NCI-H1105 treated with DMSO at 0.1 percent for 48 hours (cell line): ENCODE measurements at places on chromosomes 7 and 10.

DNA sequence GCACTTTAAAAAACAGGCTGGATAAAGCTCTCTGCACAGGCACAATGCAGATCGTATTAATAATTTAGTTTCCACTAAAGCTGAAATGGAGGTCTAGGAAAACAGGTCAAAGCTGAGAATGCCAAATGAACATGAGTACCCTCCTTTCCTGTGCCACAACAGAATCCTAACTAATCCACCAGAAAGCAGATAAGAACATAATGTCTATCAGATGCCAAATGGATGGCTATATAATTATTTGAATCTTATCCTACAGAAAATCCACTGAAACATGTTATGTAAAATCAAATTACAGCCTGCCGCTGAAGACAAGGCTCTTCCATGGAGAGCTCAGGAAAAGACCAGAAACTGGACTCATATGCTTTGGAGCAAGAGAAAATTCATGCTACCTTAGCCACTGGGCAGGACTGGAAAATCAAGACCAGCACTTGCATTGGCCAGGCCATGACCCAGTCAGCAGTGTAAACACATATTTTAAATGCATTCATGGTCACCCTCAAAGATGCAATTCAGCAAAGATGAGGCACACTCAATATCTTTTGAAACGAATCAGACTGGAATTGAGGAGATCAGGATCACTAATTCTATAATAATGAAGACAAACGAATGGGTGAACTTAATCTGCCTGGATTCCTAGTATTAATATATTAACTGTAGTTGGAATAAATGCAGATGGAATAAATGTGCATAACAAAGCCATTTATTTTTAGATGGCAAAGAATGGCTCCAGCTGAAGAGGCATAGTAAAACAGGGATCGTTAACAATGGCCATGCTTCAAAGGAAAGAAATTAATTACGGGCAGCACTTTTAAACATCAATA, 13.2 kb downstream of the ANK3 start:
- no peak for DNase-seq

DNA sequence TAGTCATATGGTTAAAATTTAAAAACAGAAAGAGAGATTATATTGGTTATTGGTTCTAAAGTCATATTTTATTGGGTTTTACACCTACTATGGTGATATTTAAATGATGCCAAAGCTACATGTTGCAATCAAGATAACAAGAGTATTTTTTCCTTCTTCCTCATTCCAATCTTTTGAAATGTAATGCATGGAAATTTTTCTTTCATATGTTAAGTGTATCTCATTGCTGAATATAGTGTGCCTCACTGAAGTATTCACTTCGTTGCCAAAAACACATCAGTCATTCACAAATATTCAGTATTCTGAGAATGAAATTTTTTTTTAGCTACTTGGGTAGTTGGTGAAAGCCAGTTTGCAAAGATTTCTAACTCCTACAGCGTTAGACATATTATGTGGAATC, 19.5 kb downstream of the HDAC9 start:
- no peak for DNase-seq

GRCh38 chr7:20032741-20033140, 184.4 kb downstream of the MACC1 start:
- DNase-seq = no peak

DNA sequence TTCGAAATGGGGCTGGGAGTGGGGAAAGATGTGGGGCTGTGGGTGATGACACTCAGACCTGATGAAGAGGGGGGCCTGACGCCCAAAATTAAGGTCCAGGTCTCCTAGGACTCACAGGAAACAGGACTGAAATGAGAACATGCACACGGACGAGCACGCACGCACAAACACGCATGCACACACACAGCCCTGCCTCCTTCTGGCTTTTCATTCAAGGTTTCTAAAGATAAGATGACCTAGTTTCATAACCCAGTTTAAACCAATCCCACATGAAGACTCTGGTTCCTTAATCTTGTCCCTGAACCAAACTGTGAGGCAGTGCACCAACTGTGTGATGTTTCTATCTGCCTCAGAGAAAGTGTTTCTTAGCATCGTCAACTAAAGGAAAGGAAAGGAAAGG, 162.0 kb downstream of the DGKI start:
- no peak for DNase-seq

DNA sequence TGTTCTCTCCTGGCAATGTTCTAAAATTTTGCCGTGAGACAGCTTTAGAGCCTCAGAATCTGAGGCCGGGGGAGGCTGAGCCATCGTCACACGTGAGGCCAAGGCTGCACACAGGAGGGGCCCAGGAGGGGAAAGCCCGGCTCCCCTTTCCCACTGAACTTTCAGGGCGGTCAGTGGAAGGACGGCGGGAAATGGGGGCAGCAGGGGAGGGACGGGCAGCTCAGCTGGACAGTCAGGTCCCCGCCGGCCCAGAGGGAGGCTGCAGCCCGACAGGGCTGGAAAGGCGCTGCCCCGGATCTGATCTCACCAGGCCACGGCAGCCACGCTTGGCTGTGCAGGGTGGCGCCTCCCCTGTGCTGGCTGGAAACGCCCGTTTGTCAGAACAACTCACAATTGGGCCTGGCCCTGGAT, 43.3 kb upstream of the ADGRA1 start:
- DNase-seq = no peak

DNA sequence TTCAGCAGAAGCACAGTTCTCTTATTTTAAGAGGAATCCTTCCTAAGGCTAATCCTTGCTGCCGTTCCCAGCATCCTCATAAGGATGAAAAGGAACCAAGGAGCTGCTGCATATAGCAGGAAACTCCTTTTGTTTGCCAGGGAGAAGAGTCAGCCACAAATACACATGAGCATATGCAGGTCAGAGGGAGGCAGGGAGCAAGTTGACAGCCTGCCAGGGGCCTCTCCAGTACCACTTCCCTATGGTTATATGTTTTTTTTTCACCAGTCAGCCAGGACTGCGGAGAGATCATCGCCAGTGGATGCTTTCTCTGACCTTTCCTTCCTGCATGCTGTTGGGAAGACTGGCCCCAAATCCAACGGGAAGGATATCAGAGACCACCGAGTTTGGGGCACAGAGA, 39.8 kb downstream of the SLC35B4 start:
- no peak for DNase-seq

- peak; percentile 55 for DNase-seq
These were observed 74.9 kb downstream of the HDAC9 start for GRCh38 chr7:18570441-18570840.

DNA sequence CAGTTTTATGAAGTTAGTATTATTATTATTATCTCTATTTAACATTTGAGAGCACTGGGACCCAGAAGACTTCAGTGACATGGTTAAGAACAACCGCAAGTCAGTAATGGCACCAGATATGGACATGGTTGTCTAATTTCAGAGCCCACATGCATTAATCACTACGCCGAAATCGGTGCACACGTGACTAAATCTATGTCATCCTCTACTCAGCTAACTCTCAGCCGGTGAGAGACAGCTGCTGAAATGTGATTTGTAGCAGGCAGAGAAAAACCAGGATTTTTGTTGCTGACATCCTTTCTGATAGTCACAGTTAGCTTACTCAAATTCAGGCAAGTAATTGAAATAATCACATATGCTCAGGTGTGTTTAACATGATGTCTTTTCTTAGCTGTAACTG, 127.7 kb downstream of the SPAG6 start:
- DNase-seq = no peak

- no peak for DNase-seq
These were observed 323.0 kb downstream of the EXOC4 start for GRCh38 chr7:133575726-133576440.

GRCh38 chr7:39950473-39951225, 593 bp downstream of the CDK13 start:
- peak; percentile 21 for DNase-seq

- DNase-seq = no peak
These were observed at the start of gene ABCB4 for GRCh38 chr7:87475359-87476178. Gene ABCB4 (minus strand): TSS chr7:87475680. CDS start chr7:87475465, 215 bp downstream.

DNA sequence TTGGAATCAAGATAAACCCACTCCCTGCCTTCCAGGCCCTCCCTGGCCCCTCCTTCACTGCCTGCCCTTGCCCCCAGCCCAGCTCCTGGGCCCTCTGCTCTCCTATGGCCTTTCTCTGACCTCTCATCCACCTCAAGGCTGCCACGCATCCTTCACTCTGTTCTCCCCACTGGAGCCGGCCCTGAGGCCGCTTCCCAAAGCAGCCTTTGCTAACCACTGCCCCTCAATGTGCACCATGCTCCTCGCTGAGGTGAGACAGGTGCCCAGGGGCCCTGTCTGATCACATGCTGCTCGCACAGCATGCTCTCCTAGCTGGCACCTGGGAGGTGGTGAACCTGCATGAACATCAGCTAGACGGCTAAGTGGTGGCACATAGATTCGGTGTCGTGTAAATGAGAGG, 138.5 kb upstream of the RET start:
- no peak for DNase-seq

DNA sequence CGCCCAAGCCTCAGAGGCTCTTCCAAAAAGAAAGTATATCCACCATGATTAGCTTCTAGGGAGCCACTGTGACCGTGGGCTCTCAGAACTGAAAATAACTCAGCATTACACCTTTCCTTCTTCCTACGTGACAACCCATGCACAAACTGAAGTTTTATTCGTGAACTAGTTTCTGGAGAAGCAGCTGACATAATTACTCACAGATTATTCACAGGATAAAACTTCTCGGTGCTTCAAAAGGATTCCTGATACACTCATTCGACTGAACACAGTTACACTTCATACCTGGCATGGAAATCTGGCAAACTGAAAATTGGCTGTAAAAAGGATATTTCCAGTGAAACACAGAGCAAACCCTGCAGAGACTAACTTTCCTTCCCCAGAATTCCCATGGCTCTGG, 139.2 kb upstream of the PTER start:
- DNase-seq = no peak

GRCh38 chr10:131859341-131860020, 41.3 kb upstream of the PPP2R2D start:
- no peak for DNase-seq

GRCh38 chr10:575402-576129, 113.9 kb downstream of the DIP2C start:
- DNase-seq = no peak

- DNase-seq = no peak
These were observed 97.3 kb downstream of the GRID1 start for GRCh38 chr10:86269332-86269731.

DNA sequence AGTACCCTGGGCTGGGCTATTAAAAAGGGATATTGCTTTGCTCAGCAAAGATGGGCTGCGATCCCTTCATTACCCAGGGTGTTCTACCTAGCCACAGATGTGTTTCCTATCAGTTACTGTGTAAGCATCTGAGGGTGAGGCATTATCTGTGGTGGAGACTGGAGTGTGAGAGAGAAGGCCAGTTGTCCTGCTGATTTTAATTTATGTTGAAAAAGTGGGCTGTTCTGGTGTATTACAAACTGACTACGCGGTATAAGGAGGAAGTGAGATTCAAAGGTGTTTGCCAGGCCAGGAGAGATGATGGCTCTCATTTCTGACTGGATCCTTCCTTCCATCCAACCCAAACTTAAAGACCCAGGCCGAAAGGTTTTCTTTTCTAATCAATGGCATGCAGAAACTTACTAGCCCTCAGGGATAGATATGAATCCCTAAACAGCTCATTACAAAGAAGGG, 7.6 kb downstream of the TCF7L2 start:
- DNase-seq = no peak

DNA sequence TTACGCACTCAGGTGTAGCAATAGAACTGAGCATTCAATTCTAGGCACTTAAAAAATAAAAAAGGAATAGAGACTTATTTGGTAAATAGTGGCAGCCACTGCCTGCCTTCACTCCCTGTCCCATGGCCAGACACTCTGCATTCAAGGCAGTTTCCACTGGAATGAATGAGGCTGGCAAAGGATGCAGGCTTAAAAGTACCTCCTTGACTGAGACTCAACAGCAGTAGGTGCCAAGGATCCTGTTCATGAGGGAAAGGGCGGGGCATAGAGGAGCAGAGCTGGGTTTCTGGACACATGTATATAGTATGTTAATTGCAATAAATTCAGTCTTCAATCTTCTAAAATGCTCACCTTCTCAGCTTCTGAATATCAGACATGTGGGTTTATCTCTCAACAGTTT, 242.6 kb downstream of the PHF14 start:
- no peak for DNase-seq

DNA sequence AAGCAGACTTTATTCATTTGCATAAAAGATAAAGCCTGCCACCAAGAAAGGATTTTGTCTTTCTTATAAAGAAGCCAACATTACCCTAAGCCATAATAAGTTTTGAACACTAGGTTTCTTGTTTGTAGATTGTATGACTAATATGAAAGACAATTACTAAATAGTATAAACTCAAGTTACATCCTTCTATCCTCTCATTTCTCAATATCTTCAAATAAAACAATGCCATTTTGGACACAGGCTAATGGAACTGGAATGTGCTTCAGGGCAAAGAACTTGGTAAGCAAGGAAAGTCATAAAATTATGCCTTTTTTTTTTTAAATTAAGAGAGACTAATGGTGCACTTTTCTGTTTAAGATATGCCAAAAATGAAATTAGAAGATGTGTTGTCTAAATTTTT, 137.7 kb downstream of the DKK1 start:
- DNase-seq = no peak

DNA sequence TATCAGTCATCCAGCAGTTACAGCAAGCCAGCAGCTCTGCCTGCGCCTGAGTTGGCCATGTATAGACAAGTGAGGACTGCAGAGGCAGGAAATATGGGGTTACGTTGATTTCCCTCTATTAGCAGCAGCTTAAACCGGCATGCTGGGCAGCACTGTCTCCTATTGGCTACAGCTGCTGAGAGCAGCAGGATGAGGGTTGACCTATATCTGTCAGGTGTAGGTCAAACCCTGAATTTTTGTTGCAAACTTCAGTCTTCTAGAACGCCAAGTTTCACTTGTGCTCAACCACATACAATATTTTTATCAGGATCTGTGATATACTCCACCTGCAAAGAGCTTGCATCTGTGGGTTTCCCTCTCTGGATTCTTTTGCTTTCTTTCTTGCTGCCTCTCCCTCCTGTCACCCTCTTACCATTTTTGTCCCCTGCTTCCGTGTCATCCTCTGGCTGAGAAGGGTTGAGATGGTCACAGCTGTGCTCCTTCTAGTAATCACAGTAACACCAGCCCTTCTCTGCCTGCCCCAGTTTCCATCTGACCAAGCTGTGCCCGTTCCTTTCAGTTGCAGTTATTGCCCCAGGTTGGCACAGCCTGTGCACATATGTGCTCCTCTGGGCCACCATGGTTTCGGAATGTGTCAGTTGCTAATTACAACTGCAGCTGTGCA, 23.8 kb upstream of the GLCCI1 start:
- no peak for DNase-seq

- no peak for DNase-seq
These were observed 33.1 kb downstream of the PRR15 start for GRCh38 chr7:29596593-29597178.

DNA sequence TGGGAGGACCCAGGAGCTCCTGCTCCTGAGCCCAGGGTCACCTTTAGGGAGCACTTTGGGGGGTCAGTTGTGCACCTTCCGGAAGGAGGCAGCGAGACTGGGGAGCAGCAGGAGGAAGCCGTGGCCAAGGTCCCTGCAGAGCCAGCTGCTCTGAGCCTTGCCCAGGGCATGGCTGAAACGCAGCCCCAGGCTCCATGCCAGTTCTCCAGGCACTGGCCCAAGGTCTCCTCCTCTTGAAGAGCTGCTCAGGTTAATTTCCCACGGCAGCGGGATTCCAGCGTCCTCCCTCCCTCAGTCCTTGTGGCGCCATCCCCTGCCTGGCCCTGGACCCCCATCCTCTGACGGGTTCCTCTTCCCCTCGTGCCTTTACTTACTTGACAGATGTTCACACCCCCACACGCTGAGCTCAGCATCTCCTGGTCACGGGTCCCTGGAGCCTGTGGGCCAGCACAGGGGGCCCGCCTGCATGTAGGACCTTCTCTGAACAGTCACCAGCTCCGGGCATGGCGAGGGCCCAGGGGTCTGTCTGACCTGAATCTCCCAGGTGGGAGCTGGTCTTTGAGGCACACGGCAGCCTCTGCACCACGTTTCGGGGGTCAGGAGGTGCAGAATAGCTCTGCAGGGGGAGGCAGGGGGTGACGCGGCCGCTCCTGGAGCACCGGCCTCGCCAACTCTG, 16.7 kb upstream of the CFAP46 start:
- no peak for DNase-seq
